ENCODE measurements at places on chromosomes 13 and 19.

- DNase-seq = no peak
These were observed 3.0 kb upstream of the ZNF444 start for GRCh38 chr19:56138069-56138468.

GRCh38 chr19:45351401-45351952 is 10.9 kb downstream of the KLC3 start:
- DNase-seq = no peak

DNA sequence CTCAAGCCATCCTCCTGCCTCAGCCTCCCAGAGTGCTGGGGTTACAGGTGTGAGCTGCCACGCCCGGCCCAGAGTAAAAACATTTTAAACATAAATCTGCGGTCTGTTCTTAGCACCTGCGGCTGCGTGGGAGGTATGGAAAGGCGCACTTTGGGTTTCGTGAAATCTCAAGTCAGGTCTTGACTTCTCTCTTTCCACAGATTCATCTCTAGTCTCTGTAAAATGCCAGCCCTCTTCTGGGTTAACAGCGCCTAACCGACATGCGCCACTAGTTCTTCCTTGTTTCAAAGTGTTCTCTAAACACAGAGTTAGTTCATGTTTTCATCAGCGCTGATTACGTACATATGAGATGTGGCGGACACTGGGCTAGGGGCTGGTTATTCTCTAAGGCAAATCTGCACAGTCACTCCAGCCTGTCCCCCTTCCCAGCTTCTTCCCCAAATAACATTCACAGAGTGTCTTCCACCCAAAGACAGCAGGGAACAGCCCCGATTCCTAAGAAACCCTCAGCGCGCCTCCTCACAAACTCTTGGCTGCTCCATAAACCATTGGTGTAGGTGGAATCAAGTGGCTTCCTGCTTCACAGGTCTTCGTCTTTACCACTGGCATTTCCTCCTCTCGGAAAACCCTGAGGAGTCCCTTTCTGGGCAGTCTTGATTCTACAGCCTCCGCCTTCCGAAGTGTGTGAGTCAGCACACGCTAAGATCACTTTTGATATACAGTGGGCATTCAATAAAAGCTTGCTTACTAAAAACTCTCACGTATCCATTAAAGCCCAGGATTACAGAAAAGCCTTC is 1.4 kb downstream of the PARP4 start:
- DNase-seq = peak; percentile 66

DNA sequence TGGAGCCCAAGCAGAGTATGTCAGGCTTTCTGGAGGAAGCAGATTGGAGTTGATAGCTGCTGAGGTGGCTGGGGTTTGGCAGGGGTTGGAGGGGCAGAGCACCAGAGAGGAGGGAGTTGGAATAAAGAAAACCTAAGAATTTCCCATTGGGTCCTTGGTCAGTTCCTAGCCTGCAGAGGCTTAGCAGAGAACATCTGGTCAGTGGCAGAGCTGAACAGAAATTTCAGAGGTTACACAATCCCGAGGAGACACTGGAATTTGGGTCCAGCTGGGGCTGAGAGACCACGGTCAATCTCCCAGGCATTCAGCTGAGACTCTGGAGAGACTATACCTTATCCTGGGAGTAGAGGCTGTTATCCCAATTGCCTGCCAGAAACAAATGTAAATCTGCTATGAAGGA is 84.4 kb downstream of the DPY19L3 start:
- DNase-seq = no peak

DNA sequence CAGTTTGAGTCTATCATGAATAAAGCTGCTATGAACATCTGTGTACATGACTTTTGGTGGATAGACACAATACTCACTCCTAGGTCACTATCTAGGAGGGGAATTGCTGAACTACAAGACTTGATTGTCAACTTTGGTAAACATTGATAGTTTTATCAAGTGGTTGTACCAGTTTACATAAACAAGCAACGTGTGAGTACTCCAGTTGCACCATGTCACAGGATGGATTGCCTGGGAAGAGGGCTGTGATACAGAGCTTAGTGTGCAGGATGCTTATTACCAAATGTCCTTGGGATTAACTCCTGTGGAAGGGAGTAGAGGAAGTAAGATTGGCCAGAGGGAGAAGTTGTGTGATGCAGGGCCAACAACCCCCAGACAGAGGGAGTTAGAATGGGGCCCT is 37.7 kb downstream of the RAP2A start:
- DNase-seq = no peak

DNA sequence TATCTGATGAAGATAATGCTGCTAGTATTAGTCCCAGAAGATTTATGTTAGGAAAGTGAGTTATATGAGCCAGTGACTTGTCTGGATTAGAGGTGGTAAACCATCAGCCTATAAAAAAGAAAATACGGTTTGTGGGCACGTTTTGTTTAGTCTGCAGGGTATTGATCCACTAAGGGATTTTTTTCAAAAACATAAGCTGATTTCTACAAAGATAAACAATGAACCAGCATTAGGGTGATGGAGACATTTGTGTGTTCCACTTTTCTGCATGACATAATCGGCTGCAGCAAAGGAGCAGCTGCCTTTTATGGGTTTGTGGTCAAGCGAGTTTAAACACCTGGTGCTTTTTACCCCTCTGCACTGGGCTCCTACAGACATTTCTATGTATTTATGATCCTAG is 836.4 kb upstream of the GPC6 start:
- no peak for DNase-seq

GRCh38 chr13:21796066-21796465 is 125.2 kb downstream of the FGF9 start:
- DNase-seq = no peak

Data from GM04504 (cell line).